ENCODE measurements at places on chromosomes 2 and 18.

DNA sequence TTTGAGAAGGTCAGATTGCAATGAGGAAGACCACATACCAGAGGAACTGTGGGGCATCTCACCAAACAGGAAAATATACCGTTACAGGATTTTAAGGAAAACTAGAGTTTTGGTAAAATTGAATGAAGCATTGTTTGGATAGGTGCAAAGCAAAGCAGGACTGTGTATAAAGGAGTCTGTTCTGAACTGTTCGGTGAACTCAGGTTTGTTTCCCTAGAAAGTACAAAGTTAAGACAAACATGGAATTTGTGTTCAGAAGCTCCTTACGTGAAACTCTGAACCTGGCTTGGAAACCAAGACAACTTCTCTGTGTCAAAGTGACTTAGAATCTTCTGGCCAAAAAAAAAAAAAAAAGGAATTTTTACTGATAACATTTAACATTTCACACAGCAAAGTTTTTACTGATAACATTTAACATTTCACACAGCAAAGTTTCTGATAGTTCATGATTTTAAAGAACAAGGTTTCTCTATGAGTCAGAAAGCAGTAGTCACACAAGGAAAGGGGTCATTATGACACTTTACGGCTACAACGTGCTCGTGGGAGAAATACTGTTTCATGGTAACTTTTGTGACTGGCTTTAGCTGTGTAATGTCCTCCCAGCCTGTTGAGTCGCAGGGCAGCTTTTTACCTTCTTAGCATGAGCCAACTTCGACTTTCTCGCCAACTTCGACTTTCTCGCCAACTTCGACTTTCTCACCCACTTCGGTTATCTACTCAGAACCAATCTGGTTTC lies 21.2 kb upstream of the TET3 start:
- DNase-seq = no peak

GRCh38 chr2:133992454-133992853 lies 261.4 kb upstream of the MGAT5 start:
- DNase-seq = no peak

GRCh38 chr2:170582751-170583463 lies 132.2 kb upstream of the SP5 start:
- DNase-seq = no peak

DNA sequence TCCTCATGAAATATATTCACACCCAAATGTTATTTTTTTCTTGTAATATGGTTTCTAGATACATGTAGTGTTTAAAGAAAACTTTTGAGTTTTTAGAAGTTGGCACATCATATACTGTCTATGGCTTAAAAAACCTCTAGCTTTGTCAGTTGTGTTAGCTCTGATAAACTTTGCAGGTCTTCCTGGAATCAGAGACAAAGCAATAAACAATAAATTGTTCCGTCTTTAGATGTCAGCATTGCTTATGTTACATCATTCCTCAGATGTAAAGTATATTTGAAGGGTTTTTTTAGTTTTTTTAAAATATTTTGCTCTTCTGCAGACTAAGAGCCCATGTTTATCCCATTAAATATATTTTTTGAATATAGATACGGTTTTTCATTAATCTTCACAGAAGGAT lies 145.1 kb downstream of the GPD2 start:
- no peak for DNase-seq

- no peak for DNase-seq
Measured at GRCh38 chr2:155412598-155412997, 714.1 kb downstream of the KCNJ3 start.

GRCh38 chr2:188294352-188294926 lies 2.8 kb downstream of the GULP1 start:
- no peak for DNase-seq

GRCh38 chr2:188170356-188170755 lies 121.3 kb upstream of the GULP1 start:
- no peak for DNase-seq

GRCh38 chr2:216013080-216013909 lies at the start of gene MREG:
Gene MREG, minus strand, starts transcription at chr2:216013551. Its CDS starts 224 bp downstream, at chr2:216013327.
- peak; percentile 90 for DNase-seq

GRCh38 chr18:56815926-56816325 lies 164.8 kb downstream of the WDR7 start:
- DNase-seq = no peak

DNA sequence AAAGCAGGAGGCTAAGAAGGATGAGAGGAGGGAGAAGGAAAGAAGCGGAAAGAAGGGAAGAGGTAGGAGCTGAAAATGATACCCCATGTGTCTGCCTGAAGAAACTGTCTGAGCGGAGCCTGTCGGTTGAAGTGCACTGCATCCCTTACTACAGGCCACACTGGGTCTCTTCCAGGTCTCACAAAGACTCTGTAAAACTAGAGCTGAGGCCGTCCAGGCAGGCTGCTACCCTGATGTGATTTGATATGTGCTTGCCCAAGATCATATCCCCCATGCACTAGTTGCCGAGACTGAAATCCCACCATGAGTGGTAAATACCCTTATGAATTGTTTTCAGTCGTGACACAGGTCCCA lies 134.4 kb downstream of the MAIP1 start:
- DNase-seq = no peak

- no peak for DNase-seq
Measured at GRCh38 chr18:12844391-12844790, 39.6 kb downstream of the PTPN2 start.

DNA sequence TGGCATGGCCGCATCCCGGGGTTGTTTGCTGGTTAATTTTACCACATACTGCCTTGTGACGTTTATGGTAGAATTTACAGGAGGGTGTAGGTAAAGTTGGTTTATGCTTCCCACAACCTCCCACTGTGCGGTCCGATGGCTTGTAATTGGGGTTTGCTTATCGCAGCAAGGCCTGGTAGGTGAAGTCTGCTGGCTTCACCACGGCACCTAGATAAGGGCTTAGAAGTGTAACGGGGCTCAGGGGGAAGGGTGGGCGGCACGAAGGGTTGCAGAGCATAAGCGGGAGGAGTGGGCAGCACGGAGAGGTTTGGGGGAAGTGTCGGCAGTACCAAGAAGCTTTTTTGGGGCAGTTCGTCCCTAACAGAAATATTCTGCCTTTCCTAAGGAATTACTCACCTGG lies 39.0 kb upstream of the TMEM131 start:
- DNase-seq = no peak

DNA sequence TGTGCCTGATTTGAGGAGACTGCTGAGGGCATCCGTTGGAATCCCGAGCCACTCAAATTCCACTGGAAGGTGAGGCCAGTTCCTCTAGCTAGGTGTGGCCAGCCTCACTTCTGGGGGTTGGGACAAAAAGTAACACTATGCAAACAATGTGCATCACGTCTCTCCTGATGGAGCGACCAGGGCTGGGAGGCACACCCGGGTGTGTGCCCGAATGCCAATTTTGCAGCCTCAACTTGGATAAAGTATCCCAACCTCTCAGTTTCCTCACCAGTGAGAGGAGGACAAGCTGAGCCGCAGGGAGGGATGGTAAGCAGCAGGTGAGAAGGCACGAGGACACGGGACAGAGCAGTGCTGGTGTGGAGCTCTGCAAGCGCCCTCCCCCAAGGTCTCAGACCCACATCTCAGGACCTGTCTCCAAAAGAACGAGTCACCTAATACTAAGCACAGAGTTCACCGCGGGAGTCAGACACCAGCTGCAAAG lies 218.3 kb downstream of the HAUS1 start:
- DNase-seq = no peak

DNA sequence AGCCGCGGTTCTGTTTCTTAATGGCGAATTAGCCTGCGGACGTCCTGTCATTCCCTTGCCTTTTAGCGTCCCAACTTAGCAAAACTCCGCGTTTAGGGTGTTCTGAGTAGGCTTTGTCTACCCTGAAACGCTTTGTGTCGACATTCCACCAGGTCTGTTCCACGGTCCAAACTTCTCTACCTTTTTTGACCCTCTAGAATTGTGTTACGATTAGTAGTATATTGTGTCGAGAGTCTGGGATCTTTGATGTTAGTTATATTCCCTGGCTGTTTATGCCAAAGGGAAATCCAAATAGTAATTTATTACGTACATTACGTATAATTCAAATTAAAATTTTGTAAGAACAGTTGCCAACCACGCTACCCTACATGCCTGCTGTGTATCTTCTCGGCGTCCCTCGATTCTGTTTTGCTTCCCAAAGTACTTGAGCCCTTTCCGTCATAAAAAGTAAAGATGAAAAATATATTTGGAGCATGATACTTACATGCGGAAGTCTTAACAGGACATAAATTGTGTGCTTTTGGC lies 495 bp upstream of the TTC32 start:
- DNase-seq = no peak

DNA sequence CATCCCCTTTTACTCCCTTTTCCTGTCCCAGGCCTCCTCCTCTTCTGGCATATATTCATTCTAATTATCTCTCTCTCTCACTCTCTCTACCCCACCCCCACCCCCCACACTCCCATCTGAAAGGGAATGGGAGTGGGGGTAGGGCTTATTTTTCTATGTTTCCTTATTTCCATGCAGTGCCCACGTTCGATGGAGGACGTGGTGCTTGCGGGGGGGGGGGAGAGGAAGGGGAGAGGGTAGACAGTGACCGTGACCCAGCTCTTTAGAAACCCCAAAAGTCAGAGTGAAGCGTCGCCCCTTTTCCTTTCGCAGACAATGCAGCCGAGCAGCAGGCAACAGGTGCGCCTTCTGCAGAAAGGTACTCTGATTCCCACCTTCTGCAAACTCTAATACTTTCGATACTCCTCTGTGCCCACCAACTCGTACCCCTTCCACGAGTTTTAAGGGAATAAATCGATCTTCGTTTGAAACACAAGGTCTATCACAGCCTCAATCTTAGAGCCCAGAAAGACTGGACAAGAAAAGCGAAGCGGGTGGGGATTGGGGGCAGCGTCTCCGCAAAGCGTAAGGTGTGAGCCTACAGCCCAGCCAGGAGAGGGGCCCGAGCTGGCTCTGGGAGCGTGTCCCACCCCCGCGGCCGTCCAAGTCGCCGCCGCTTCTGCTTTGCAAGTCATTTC lies 891 bp upstream of the NR4A2 start:
- no peak for DNase-seq

DNA sequence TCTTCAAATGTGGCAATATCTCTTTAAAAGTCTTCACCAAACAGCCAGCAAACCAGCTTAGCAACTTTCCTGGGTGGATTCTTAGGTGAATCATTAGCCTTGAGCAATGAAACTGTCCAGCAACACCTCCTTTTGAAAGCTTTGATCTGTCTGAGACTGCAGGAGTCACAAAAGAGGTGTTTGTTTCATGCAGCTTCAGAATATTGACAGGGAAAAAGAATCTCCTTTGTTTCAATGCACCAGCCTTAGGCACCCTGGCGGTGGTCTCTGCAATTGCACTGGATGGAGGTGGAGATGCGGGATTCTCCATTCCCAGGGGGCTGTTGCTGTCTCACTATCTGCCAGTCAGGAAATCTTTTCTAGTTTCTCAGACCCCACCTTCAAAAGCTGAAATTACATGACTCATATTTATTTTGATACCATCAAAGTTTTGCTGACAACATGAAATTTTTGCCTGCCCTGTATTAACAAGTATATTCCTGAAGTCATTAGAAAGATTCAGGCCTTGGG lies 76.0 kb upstream of the DSG1 start:
- DNase-seq = no peak

DNA sequence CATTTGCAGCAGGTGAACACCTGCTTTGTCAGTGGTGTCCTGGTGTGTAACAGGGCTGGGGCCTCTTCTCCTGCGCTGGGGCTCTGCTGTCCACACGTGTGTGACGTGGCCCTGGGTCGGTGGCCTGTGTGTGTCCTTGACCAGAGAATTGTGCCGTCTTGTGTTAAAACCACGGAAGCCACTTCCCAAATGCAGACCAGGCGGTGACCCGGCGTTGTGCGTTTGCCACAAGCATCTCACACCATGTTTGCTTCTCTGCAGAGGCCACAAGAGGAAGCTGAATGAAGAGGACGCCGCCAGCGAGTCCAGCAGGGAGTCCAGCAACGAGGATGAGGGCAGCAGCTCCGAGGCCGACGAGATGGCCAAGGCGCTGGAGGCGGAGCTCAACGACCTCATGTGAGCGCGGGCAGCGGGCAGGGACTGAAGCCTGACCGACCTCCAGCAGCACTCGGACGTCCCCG lies 44.3 kb upstream of the KCNG2 start:
- DNase-seq = no peak

DNA sequence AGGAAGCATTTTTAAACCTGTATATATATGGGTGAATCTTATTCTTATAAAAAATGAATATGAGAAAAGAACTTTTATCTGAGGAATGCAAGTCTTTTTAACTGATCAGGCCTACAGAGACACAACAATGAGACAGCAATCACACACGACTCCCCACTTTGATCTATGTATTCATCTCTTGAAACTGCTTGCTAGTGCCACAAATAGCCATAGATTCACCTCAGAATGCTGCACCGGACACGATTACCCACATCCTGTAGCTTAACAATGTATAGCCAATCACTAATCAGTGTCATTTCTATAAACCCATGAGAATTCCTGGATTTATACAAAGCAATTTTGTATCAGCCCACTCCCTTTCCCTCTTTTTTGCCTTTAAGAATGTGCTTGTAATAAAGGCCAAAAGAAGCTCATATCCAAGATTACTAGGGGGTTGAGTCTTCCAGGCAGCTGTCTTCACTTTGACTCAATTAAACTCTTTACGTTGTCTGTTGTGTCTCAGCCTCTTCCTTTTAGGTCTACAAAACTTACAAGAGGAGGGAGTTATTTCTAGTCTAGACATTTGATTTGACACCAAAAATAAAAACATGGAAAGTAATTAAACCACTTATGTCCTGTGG lies 94.9 kb downstream of the MBD2 start:
- DNase-seq = no peak

GRCh38 chr18:3747176-3747973 lies 297.4 kb downstream of the TGIF1 start:
- no peak for DNase-seq

DNA sequence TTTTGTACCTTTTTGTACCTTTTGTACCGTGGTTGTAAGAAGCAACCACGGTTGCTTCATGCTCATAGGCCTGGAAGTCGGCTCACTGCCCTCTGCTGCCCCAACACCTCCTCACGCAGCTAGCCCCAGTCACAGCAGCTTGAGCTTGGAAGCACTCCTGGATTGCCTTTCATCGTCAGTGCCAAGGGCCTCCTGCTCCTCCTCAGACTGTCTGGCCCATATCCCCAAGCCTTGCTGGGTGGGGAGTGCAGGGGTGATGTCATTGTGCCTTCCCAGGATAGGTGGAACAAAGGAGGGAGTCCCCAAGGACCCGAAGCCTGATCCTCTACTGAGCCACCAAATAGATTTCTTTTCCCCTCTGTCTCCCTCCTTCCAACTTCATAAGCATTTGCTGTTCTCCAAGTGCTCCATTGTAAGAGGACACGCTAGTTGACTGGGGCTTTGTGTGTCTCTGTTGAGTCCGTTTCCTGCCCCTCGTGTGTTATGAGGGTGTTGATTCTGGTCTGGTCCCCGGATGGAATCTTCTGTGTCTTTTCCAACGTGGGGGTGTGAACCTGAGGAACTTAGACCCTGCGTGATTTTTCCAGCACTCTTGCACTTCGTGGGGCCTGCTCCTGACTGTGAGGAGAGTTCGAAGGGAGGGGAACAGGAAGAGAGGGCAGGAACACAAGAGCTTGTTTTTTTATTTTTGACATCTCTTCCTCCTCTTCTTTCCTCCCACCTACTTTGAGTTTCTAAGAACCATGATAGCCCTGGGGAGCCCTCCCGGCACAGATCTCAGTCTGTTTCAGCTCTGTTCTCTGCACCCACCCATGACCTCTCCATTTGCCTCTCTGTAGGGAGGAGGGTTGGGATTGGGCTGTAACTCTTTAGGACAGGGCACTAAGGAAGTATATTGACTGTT lies 127.2 kb upstream of the EML6 start:
- DNase-seq = no peak

- DNase-seq = no peak
Measured at GRCh38 chr2:174635015-174635593, 37.5 kb upstream of the WIPF1 start.

- no peak for DNase-seq
Measured at GRCh38 chr2:177164131-177164530, 48.5 kb upstream of the HNRNPA3 start.
